ENCODE measurements at places on chromosomes 13 and 19. TPM values are rescaled to one million over a fixed set of nuclear protein-coding genes. Genes with fewer than 3 reads are reported as not detected.

COG6 gene
- 19.7 TPM for total RNA-seq

FXYD1 gene
- total RNA-seq = 14.6 TPM

SYDE1 gene
- total RNA-seq = 10.1 TPM

SERPINE3 gene
- total RNA-seq = not detected

RUBCNL gene
- 1.4 TPM for total RNA-seq

SMAD9 gene
- total RNA-seq = 4.2 TPM

ZNF667 gene
- total RNA-seq = 5.4 TPM

IGFL3 gene
- not detected for total RNA-seq
